ENCODE measurements at places on chromosomes 1 and 21. TPM values are rescaled to one million over a fixed set of nuclear protein-coding genes. Genes with fewer than 3 reads are reported as not detected.

The SPATA17 gene
- 0.46 TPM for polyA plus RNA-seq

DNA sequence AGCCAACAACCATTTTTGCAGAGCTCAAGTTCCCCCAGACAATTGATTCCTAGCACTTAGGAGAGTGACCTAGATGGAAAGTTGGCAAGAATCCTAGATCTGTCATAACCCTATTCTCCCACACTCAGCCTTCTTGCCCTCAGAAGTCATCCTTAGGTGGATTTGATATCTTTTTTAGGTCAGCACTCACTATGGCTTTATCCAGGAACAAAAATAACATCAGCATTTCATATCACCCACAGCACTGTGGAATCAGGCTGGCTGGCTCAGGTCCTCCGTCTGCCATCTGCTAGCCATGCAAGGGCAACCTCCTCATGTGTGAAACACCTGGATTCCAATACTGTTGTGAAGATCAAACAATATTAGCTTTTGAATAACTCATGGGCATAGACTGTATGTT is 6.0 kb downstream of the DPT start:
- no peaks in the 10 kb centered on the region for H3K4me1 ChIP-seq
- no peaks in the 10 kb centered on the region for H3K36me3 ChIP-seq

The GBP1 gene
- 53.0 TPM for polyA plus RNA-seq

- H3K36me3 ChIP-seq: no peaks in the 10 kb centered on the region
- H3K27me3 ChIP-seq: no peaks in the 10 kb centered on the region
- H3K4me1 ChIP-seq: peaks cover 5% of the 10 kb centered on the region
- no peak for DNase-seq
These were observed 191.8 kb downstream of the TOMM20 start for GRCh38 chr1:234936612-234937389.

- no peak overlapping the region for H3K27ac ChIP-seq
- H3K27me3 ChIP-seq: no peaks in the 10 kb centered on the region
- no peak overlapping the region for H3K4me3 ChIP-seq
- no peaks in the 10 kb centered on the region for H3K36me3 ChIP-seq
- H3K4me1 ChIP-seq: no peaks in the 10 kb centered on the region
These were observed 374.1 kb upstream of the POU3F1 start for GRCh38 chr1:38420666-38421065.

DNA sequence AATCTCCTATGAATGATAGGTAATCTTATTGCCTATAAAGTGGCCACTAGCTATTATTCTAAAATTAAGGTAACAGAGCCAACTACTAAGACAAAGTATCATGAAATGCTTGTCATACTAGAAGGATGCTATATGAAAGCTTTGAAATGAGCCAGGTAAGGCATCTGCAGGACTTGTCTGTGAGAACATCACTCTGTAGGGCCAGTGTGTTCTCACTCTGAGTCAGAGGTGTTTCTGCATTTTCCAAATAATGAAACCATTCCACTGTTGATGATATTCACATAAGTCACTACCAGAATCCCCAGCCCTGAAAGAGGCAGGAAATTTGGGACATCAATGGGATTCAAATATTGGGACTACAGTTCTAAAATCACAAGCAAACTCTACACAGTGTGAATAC is 25.8 kb upstream of the GBP5 start:
- DNase-seq: no peak
- H3K27ac ChIP-seq: no peak overlapping the region
- no peaks in the 10 kb centered on the region for H3K36me3 ChIP-seq

- no peak overlapping the region for H3K27ac ChIP-seq
- no peak overlapping the region for H3K4me3 ChIP-seq
- no peaks in the 10 kb centered on the region for H3K4me1 ChIP-seq
- peaks cover 12% of the 10 kb centered on the region for H3K36me3 ChIP-seq
These were observed 38.2 kb downstream of the CD46 start for GRCh38 chr1:207789792-207790787.

The DCDC2B gene
- 0.09 TPM for polyA plus RNA-seq

DNA sequence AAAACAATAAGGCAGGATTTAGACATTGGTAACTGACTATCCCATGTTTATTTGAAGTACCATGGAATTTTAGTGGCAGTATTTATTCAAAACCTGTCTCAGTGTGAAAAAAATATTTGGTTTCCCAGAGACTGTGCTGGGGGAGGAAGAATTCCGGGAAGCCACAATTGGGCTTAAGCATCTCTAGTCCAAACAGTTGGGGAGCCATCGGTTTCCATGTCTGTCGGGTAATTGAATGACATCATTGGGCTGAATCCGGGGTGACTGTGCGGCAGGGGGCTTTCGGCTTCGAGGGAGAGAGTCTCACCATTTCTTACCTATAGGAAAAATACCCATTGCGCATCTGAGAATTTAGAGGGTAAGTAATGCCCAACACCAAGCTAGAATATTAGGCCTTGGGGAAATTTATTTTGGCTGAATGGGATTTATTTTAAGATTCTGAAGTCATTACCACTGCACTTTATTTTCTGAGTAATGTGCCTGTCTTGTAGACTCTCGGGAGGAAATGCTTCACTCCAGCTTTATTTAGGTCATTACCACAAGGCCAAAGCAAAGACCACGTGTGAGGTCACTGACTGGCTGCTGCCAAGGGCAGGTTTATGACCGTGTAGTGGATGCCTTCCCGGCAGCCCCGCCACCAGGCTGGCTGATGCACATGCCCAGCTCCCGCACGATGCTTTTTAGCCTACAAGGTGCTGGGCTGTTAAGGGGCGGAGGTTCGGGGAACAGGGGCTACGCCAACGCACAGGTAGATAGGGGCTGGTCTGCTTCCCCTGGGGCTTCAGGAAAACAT is 23.1 kb upstream of the UMODL1 start:
- H3K4me3 ChIP-seq: no peak overlapping the region
- H3K27me3 ChIP-seq: no peaks in the 10 kb centered on the region
- H3K27ac ChIP-seq: no peak overlapping the region

DNA sequence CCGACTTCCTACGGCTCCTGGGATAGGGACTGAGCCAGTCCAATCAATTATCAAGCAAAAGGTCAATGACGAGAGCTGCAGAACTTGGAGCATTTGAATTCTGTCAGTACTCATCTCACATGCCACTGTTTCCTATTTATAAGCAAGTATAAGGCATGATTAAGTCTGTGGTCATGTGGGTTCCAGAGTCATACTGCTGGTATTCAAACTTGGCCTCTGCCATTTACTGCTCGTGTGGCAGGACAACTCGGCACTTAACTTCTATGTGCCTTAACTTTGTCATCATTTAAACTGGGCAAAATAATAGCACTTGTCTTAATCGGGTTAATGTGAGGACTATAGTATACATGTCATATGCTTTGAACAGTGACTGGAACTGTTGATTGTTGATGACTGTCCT is 44.9 kb upstream of the TNFSF18 start:
- no peaks in the 10 kb centered on the region for H3K4me1 ChIP-seq
- no peaks in the 10 kb centered on the region for H3K36me3 ChIP-seq
- DNase-seq: no peak
- no peak overlapping the region for H3K4me3 ChIP-seq
- no peaks in the 10 kb centered on the region for H3K27me3 ChIP-seq

GRCh38 chr1:67811781-67812180 is 21.5 kb downstream of the GNG12 start:
- H3K27ac ChIP-seq: no peak overlapping the region
- H3K36me3 ChIP-seq: no peaks in the 10 kb centered on the region
- H3K4me3 ChIP-seq: no peak overlapping the region
- H3K27me3 ChIP-seq: no peaks in the 10 kb centered on the region
- DNase-seq: no peak
- H3K4me1 ChIP-seq: no peaks in the 10 kb centered on the region

The ZNF695 gene
- 0.48 TPM for polyA plus RNA-seq

The CFHR1 gene
- polyA plus RNA-seq: 0.09 TPM

DNA sequence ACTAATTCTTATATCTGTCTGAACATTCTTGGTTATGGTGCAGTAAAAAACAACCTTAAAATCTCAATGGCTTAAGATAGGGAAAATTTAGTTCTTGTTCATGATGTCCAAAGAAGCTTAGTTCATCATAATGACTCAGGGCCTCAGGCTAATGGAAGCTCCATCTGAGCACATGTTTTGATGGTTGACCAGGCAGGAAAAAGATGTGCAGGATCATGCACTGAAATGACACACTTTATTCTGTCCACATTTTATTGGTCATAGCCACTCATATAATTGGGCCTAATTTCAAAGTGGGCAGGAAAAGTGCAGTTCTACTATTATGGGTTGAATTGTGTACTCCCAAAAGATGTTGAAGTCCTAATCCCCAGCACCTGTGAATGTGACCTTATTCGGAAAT is 198.2 kb downstream of the CENPF start:
- no peak overlapping the region for H3K27ac ChIP-seq
- no peaks in the 10 kb centered on the region for H3K36me3 ChIP-seq
- no peak overlapping the region for H3K4me3 ChIP-seq
- no peaks in the 10 kb centered on the region for H3K27me3 ChIP-seq
- DNase-seq: no peak

GRCh38 chr1:57376041-57376440 is 47.8 kb downstream of the DAB1 start:
- no peaks in the 10 kb centered on the region for H3K27me3 ChIP-seq
- H3K4me1 ChIP-seq: no peaks in the 10 kb centered on the region
- no peak overlapping the region for H3K4me3 ChIP-seq
- H3K27ac ChIP-seq: no peak overlapping the region
- DNase-seq: no peak
- H3K36me3 ChIP-seq: no peaks in the 10 kb centered on the region

DNA sequence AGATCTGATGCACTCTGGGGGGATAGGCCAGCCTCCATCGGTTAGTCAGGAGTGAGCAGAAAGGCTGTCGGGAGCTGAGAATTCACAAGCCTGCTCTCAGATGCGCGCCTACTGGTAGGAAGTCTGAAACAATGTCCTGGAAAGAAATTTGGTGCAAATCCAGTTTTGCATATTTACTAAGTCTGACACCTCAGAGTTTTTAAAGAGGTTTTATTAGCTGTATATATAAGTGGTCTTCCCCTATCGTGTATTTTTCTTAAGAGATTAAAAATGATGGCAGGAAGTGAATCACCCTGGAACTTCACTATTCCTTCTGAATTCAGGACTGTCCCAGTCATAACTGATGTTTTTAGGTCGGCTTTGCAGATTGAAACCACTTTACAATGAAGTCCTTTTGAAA is 99.8 kb upstream of the C1orf105 start:
- no peak overlapping the region for H3K27ac ChIP-seq
- no peaks in the 10 kb centered on the region for H3K36me3 ChIP-seq
- no peaks in the 10 kb centered on the region for H3K27me3 ChIP-seq
- H3K4me1 ChIP-seq: no peaks in the 10 kb centered on the region

The ATAD3B gene
- polyA plus RNA-seq: 58.9 TPM

The KRTAP27-1 gene
- polyA plus RNA-seq: 0.07 TPM

The KRTAP12-2 gene
- not detected for polyA plus RNA-seq

The TRIM62 gene
- polyA plus RNA-seq: 7.8 TPM

GRCh38 chr1:32159189-32159588 is 20.3 kb upstream of the TXLNA start:
- peaks cover 68% of the 10 kb centered on the region for H3K36me3 ChIP-seq
- no peaks in the 10 kb centered on the region for H3K27me3 ChIP-seq
- H3K27ac ChIP-seq: no peak overlapping the region
- no peaks in the 10 kb centered on the region for H3K4me1 ChIP-seq

DNA sequence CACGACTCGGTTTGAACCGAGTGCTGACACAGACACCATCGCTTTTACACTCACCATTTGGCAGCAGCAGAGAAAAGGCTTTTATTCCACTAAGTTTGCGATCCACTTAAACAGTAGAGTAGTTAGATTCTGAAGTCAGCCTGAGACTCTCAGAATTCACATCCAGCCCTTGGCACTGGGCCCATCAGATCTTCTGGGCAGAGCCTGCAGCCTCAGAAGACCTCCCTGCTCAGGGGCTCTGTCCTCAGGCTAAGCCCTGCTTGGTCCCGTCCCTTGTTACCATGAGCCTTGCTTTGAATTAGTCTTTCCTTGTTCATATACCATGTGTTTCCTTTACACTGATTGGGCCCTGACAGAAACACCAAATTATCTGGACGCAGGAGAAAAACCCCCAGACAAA is 41.4 kb upstream of the AJAP1 start:
- H3K27me3 ChIP-seq: no peaks in the 10 kb centered on the region
- DNase-seq: no peak
- H3K4me1 ChIP-seq: no peaks in the 10 kb centered on the region

- no peaks in the 10 kb centered on the region for H3K27me3 ChIP-seq
- no peak overlapping the region for H3K27ac ChIP-seq
- DNase-seq: no peak
- no peaks in the 10 kb centered on the region for H3K36me3 ChIP-seq
- H3K4me3 ChIP-seq: no peak overlapping the region
These were observed 5.1 kb upstream of the REG4 start for GRCh38 chr1:119816407-119816806.

DNA sequence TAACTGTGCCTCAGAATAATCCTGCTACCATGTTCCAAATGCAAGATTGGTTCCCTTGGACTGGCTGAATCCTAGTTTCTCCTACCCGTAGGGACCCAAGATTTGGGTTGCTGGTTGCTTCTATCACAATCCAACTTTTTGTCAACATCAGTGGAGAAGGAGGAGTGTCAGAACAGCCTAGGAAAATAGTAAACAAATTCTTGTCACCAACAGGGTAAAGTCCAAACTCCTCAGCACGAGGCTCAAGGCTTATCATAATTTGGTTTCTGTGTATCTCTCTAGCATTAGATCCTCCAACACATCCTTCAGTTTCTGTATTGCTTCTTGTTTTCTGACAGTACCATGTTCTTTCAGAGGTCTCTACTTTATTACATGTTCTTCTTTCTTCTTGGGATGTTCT is 370.2 kb upstream of the DAB1 start:
- H3K27ac ChIP-seq: no peak overlapping the region
- no peaks in the 10 kb centered on the region for H3K4me1 ChIP-seq
- H3K27me3 ChIP-seq: no peaks in the 10 kb centered on the region
- DNase-seq: no peak

DNA sequence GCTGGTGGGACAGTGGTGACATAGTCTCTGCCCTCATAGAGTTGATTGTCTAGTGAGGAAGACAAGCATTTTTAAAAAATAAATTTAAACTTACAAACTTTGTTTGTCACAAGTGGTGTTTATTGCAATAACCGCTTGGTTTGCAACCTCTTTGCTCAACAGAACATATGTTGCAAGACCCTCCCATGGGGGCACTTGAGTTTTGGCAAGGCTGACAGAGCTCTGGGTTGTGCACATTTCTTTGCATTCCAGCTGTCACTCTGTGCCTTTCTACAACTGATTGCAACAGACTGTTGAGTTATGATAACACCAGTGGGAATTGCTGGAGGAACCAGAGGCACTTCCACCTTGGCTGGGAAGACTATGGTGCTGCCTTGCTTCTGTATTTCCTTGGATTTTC is 58.4 kb downstream of the LAMC2 start:
- no peak overlapping the region for H3K4me3 ChIP-seq
- H3K27me3 ChIP-seq: no peaks in the 10 kb centered on the region
- no peak for DNase-seq
- no peaks in the 10 kb centered on the region for H3K4me1 ChIP-seq

All from thymus (tissue), 14 donors.